GM12891 (cell line): ENCODE measurements at places on chromosomes 2 and 18.

- no peak for DNase-seq
Measured at GRCh38 chr2:55916473-55917049, 7.0 kb downstream of the EFEMP1 start.

- DNase-seq, result no peak
Measured at GRCh38 chr2:10620481-10620880, 69.3 kb downstream of the NOL10 start.

DNA sequence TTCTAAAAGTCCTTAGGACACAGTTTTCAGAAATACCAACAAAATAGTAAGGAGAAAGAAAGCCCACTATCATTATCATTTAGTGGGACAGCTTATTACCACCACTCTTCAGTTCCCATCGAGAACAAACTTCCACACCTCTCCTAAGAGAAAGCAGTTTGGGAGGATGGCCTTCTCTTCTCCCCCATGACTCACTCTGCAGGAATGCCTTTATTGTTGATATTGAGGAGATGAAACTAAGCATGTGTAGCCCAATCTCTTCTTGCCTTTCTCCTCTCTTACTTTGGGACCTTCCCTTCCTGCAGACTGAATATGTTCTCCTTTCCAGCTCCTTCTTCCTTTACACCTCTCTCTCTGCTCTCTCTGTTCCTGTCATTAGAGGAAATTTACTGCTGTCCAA, 30.0 kb upstream of the ERMN start:
- no peak for DNase-seq

DNA sequence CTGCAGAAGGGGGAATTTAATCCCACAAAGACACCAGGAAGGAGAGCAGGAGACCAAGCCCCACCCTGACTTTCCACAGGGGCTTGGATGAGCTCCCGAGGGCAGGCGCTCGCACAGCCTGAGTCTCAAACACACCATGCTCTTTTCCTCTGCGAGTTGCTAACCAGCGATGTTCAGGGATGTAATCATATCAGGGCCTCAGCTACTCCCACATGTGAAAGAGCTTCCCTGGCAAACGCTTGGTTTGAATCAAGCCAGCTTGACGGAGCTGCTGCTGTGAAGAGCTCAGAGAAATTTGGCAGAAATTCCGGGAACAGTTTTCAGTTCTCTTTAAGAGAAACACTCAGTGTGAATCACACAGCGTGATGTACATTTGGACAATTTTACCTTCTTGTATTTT, 385.8 kb downstream of the GALR1 start:
- no peak for DNase-seq

DNA sequence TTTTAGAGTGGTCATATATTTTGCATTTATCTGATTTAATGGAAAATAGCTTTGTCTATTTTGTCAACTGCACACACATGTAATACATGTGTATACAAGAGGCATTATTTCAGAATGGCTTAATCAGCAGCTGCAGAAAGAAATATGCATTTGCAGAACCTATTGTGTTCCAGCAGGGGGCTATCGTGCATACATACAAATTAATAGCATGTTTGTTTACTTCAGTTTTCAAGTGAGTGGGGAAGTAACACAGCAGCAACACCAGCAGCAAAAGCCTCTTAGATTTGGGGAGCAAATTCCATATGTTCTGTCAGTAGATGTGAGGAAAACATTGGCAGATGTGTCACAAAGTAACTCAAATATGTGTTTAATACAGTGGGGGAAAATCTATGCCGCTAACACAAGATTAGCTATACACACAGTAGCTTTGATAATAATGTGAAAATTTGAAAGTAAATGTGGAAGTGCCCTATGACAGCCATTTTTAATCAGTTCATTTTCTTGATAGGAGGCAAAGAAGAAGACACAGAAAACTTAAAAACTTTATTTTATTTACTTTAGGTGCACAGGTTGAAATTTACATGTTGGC, 218.1 kb downstream of the WDR7 start:
- no peak for DNase-seq

DNA sequence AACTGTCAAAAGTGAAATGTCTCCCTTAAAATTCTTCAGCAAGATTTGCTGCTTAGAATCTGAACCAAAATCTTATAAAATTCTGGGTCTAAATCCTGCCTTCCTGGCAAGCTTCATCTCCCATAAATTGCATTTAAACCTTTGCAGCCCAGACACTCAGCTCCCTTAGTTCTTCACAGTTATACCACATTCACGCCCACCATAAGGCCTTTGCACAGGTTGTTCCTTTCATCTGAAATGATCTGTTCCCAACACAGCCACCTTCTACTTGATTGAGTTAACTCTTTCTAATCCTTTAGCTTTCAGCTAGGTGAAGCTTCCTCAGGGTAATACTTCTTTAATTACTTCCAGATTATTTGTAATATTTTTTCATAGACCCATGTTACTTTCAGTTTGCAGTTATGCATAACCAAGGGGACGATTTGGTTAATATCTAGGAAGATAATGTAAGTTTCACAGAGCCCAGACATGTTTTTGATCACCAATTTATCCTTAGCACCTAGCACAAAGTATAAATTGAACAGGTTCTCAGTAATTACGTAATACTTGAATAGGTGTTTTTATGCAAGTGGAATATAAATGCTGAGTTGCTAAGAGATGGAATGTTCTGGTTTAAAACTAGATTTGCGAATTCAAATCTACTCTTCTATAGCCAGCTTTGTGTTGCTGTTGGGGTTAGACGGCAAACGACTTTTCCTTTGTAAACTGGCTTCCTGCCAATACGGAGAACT, 779.7 kb upstream of the PKDCC start:
- DNase-seq, result no peak

DNA sequence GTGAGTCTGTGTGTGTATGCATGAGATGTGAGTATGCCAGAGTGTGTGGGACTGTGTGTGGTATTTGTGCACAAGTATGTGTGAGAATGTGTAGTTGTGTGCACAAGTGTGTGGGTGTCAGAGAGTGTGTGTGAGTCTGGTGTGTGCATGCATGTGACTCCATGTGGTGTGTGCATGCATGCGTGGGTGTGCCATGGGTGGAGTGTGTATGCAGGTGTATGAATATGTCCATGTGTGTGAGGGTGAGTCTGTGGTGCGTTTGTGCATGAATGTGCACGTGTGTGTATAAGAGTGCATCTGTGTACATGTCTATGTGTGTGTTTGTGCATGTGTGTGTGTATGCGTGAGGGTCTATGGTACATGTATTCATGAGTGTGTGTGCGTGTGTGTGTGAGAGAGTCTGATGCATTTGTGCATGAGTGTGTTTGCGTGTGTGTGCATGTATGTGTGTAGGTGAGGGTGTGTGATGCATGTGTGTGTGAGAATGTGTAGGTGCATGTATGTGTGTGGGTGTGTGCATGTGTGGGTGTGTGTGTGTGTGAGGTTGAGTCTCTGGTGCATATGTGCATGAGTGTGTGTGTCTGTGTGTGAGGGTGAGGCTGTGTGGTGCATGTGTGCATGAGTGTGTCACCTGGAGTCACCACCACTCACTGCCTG, 226.8 kb downstream of the LDLRAD4 start:
- DNase-seq, result no peak
